ENCODE measurements at places on chromosomes 1 and 21.

- DNase-seq: no peak
These were observed 23.4 kb upstream of the EPHB2 start for GRCh38 chr1:22687191-22687590.

- no peak for DNase-seq
These were observed 120.8 kb upstream of the ADGRL2 start for GRCh38 chr1:81679942-81680341.

DNA sequence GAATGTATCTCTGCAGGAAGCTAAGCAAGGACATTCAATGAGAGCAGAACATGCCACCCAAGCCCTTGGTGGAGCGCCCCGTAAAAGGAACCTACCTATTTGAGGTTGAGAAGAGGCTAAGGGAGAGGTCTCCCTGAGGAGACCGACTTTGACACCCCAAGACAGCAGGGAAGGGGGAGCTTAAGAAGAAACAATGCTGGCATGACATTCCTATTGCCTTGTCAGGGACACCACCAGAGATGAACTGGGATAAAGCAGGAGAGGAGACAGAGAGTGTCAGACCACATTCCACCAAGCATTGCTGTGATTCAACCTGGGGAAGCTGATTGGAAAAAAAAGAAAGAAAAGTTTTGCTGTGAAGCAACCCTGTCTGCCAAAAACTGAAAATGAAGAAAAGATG lies 13.3 kb upstream of the S100A2 start:
- no peak for DNase-seq

- DNase-seq: no peak
These were observed 2.0 kb upstream of the LMNA start for GRCh38 chr1:156112276-156113137.

- no peak for DNase-seq
These were observed 53.5 kb downstream of the CAPN2 start for GRCh38 chr1:223765719-223766340.

- DNase-seq: peak; percentile 42
These were observed at the start of gene IL10RB for GRCh38 chr21:33266050-33266788. Gene IL10RB (plus strand): TSS chr21:33266367. CDS start chr21:33266466, 99 bp downstream.

DNA sequence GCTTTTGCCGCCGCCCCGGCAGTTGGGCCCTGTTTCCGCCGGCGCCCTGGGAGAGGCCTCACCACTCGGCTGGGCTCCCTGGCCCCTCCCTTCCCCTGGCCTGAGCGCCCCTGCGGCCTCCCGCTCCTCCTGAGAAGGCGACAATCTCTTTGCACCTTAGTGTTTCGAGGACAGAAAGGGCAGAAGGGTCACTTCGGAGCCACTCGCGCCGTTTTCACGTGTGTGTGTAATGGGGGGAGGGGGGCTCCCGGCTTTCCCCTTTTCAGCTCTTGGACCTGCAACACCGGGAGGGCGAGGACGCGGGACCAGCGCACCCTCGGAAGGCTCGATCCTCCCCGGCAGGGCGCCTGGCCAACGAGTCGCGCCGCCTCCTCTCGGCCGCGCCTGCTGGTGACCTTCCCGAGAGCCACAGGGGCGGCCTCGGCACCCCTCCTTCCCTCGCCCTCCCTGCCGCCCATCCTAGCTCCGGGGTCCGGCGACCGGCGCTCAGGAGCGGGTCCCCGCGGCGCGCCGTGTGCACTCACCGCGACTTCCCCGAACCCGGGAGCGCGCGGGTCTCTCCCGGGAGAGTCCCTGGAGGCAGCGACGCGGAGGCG lies 432 bp upstream of the SIM2 start:
- DNase-seq: no peak

DNA sequence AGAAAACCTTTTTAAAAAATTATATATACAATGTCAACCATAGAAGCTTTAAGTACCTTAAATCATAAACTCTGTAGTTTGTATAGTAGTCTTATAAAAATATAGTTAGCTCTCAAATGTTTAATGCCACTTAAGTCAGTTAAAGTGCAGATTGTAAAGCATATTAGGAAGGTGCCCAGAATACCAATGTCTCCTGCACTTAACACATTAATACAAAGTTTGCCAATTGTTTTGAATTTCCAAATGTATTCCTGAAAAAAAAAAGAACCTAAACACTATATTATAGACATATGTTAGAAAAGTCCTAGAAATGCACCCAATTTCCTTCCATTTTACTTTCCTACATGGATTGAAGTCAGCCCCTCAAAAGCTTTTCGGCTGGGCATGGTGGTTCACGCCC lies 12.1 kb downstream of the F3 start:
- DNase-seq: no peak

GRCh38 chr1:104780470-104781078 lies 1030.9 kb downstream of the AMY1C start:
- DNase-seq: no peak

GRCh38 chr1:247936415-247936814 lies 11.7 kb downstream of the OR2AJ1 start:
- DNase-seq: no peak

GRCh38 chr1:153550827-153551500 lies 1.9 kb upstream of the S100A3 start:
- no peak for DNase-seq

DNA sequence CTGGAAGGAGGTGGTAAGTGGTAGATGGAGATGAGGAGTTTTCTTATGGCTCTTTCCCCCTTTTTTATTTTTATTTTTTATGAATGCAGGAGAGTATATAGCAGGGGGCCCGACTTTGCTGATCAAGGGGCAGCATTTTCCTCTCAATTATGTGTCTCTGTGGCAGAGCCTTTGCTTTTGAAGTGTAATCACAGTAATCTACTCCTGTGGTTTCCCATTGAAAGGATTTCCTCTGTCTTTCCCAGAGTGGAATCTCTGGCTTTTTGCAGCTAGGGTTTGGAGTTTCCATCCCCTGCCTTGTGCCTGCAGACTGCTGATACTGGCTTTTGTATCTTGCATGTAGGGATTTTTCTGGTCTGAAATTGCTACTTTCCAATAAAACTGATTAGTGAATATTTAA lies 29.1 kb downstream of the ARID1A start:
- DNase-seq: no peak

GRCh38 chr21:23955135-23955843 lies 1652.0 kb downstream of the MRPL39 start:
- DNase-seq: no peak

- no peak for DNase-seq
These were observed 17.2 kb downstream of the DNAJC16 start for GRCh38 chr1:15543589-15544568.

DNA sequence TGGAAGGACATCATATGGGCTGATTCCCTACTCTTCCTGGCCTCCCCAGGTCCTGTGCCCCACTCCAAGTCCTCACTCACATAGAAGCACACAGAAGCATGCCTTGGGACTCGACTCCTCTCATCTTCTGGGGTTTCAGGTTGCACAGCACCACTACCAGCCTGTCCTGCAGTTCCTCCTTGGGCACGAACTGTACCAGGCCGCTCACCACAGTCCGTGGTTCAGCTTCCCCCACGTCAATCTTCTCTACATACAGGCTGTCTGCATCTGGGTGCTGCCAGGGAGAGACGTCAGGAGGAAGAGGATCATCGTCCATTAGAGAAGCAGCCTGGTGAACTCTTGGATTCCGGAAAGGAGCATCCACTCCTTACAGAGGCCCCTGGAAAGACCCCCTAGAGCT lies 37.2 kb downstream of the YARS1 start:
- DNase-seq: no peak

DNA sequence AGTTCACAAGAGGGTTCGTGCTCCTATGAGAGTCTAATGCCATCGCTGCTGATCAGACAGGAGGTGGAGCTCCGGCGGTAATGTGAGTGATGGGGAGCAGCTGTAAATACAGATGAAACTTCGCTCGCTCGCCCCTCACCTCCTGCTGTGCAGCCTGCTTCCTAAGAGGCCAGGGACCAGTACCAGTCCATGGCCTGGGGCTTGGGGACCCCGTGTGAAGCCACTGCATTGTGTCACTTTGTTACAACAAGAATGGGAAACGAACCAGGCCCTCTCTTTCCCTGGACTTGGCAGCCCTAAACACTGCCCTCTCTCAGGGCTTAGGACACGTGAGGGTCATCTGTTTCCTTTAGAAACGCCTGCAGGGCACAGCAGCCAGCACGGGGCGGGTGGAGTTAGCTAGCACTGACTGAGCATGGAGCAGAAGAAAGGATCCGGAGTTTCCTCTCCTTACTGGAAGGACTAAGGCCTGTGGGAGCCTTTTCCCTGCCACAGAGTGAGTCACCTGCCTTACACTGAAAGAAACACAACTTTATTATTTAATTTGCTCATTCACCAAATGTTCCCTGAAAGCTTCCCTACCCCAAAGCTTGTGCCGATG lies 185.2 kb upstream of the TMEM51 start:
- no peak for DNase-seq

GRCh38 chr1:24897263-24898151 lies 32.6 kb downstream of the RUNX3 start:
- peak; percentile 16 for DNase-seq

DNA sequence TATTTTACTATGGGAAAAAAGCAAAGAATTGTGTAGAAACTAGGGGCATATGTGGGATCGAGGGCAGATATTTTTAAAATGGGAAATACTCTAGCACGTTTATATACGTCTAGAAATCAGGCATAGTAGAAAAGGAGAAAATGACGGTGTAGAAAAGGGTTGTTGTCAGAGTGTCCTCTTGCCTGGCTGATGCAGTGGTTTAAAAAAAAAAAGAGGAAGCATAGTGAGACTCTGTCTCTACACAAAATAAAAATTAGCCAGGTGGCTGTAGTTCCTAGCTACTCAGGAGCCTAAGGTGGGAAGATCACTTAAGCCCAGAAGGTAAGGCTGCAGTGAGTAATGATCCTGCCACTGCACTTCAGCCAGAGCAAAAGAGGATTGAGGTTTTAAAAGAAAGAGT lies 64.7 kb upstream of the LRRC7 start:
- no peak for DNase-seq

DNA sequence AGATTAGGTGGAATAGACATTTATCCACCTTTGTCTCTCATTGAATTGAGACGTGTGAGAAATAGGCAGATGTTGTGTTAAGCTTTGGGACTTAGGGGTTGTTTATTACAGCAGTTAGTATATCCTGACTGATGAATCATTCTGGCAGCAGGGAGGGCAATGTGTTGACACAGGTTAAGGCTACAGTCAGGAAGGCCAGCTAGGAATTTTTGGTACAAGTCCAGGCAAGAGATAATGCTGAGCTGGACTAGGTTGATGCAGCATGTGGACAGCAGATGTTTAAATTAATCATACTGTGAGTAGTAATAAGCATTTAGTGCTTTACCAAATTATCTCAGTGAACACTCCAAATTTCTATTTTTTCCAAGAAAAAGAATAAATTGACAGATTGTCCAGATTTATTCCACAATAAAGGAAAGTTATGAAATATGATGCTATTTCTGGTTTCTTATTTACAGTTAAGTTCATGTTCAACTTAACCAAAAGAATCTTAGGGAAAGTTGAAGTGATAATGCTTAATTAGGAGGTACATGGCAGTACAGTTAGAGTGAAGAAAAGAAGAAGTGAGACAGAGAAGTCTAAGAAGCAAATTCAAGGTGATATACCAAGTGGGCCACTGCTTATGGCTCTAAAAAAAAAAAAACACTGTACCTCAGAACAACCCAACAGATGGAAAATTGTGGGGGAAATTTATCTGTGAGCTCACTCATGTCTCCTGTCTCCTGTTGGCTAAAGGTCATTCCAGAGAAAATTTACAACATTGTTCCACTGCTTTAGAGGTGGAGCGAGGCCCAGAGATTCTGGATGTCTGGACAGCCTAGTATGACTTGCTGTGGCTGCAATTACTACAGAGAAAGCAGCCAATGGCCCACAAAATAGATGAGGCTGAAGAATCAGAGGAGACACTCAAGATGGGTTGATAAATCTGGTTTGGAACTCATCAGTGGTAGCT lies 102.7 kb upstream of the C21orf91 start:
- no peak for DNase-seq

DNA sequence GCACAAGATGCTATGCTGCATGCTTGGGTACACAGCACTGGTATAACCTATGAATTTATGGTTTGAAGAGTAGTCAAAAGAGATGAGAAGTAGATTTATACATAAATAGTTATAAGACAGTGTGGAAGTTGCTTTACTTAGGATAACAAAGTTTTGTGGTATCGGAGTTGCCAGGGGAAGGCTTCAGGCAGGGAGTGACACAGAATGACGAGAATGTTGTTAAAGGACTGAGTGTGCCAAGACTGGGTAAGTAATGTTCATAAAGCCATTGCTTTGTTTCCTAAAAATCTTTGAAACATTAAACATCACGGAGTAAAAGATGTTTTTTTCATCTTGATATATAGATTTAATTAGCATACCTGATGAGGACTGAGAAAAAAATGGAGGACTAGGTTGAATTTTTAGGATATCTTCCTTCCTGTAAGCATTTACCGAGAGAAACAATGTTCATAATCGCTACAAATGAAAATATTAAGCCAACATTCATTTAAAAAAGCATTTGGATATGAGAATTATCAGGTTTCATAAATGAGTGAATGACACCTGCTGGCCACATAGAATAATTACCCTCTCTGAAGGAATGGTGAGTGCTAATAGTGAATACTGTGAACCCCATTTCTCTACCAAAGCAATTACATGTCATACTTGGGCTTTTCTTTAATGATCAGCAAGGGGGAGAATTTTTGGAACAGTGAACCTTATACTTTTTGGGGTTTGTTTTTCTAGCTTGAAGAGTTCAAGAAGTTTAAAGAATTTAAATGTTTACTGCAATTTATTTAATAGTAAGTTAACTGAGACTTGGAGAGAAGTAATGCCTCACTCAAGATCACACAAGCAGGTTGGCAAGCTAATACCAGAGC lies 28.4 kb downstream of the EXTL2 start:
- DNase-seq: no peak

DNA sequence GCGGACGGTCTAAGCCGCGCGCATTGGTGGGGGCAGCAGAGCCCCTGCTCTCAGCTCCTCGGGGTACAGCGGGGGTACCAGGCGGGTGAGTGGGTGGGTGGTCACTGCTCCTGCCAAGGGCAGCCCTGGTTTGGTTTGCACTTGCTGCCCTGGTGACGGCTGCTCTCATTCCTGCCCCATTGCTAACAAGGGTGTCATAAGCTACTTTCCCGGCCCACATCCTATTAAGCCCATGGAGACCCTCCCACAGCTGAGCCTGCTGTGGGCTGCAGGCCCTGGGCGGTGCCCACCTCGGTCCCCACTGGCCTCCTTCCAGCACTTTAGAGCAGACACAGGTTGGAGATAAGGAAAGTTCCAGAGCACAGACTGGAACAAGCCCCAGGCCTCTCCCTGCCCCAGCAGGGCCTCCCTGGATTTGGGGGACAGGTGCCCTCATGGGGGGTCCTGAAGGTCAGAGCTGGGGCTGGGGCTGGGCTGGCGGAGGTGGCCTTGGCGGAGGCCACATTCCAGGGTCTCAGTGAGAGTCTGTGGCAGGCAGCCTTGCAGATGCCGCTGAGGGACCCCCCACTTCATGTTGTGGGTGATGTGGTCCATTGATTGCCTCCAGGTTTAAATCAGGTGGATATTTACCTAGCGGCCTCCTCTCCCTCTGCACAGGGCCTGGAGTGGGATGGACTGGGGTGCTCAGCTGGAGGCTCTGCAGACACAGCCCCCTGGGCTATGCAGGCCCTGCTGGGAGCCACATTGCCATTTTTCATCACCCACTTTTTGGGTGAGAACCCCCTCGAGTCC lies 27.0 kb downstream of the COL18A1 start:
- DNase-seq: no peak

Measured in omental fat pad (tissue), 4 donors.